Effector CD4-positive, alpha-beta T cell (primary cell): ENCODE measurements at places on chromosomes 7 and 10.

DNA sequence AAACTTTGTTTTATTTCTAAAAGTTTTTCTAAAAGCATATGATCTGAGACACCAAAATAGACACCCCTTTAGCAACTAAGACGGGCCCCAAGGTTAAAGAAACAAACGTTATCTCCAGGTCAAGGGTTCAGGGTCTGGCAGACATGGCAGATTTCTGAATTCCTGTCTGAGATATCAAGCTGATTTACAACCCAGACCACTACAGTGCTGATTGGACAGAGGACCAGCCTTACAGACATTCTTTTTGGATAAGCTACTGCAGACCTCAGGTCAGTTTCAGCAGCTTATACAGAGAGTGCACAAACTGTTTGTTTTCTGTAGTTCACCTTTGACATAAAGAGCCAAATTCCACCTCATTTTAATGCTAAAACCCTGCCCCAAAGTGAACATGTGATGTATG lies 34.8 kb downstream of the SVOPL start:
- DNase-seq: no peak

DNA sequence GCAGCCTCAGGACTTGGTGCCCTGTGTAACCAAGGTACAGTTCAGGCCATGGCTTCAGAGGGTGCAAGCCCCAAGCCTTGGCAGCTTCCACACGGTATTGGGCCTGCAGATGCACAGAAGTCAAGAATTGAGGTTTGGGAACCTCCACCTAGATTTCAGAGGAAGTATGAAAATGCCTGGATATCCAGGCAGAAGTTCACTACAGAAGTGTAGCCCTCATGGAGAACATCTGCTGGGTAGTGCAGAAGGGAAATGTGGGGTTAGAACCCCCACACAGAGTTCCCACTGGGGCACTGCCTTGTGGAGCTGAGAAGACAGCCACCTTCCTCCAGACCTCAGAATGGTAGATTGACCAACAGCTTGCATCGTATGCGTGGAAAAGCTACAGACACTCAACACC lies 3.4 kb upstream of the SEM1 start:
- no peak for DNase-seq

- DNase-seq: no peak
Measured at GRCh38 chr10:85601526-85601925, 765.1 kb downstream of the GRID1 start.

DNA sequence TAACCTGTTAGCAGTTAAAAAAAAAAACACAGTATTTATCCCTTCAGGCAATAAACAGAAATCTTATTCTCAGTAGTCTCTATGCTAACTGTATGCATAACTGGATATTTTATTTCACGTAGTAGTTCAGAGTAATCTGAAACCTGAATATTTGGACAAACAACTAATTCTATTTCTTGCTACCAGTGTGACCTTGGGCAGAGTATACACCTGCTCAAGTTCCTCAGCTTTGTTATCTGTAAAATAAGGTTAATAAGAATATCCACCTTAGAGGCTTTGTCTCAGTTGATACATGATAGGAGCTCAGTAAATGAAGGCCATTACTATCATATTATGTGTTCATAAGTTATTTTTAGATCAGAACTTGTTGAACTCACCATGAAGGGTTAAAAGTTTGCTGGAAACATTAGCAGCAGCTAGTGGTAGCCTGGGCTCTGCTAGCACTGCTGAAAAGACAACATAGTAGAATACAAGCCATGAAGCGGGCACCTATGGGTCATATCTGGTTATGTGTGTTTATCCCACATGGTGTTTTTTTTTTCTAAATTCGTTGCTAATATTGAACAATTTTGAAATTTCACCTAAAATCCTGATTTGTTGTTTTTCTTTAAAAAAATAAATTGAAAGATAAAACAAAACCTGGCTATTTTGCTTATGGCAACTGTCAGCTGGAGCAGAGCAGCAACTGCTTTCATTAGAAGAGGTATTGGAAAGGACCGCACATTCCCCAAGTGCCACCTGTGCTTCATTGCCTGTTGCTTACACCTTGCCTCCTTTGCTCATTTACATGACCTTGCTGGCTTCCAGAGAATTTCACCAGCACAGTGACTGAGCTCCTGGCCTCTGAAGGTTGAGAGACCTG lies 303.0 kb downstream of the PRKG1 start:
- DNase-seq: no peak

DNA sequence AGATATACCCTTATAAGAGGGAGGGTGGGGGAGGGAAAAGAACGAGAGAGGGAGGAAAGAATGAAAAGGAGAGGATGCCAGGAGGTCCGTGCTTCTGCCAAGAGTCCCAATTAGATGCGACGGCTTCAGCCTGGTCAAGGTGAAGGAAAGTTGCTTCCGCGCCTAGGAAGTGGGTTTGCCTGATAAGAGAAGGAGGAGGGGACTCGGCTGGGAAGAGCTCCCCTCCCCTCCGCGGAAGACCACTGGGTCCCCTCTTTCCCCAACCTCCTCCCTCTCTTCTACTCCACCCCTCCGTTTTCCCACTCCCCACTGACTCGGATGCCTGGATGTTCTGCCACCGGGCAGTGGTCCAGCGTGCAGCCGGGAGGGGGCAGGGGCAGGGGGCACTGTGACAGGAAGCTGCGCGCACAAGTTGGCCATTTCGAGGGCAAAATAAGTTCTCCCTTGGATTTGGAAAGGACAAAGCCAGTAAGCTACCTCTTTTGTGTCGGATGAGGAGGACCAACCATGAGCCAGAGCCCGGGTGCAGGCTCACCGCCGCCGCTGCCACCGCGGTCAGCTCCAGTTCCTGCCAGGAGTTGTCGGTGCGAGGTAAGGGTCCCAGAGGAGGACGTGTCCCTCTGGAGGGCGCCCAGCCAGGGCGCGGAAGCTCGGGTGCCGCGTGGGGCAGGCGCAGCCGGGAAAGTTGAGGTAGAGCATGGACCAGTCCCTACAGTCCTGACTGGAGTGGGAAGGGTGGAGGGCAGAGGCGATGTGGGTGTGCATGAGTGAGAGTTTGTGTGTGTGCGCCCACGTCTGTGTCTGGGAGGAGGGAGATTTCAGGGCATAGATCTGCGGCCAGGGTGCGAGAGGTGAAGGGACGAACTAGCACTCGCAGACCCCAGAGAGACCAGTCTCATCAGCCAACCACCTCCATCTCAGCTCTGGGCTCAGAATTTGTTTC lies 844 bp downstream of the GRM3 start:
- DNase-seq: no peak

DNA sequence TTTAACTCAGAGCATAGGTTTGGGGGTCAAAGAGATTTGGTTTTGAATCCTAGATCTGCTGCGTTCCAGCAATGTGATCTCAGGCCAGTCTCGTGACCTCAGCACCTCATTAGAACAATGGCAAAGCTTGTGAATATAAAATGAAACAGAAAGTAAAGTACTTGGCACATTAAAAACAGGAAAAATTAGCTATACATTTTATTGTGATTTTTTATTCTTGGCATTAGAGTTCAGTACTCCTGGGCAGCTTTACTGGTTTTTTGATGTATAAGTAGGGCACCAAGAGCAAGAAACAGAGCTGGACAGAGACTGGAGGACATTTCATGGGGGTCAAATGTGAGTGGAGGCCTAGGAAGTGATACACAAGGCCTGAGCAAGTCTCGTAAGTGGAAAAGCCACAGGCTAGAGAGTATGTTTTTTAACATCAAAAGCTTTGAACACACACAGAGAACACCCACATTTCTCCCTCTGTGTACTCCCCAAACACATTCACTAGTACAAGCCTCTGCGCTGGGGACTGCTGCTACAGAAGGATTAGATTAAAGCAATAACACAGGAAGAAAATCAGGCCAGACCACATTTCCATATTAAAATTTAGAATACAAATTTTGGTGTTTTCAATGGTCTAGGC lies 157.2 kb upstream of the SLC25A13 start:
- DNase-seq: no peak

DNA sequence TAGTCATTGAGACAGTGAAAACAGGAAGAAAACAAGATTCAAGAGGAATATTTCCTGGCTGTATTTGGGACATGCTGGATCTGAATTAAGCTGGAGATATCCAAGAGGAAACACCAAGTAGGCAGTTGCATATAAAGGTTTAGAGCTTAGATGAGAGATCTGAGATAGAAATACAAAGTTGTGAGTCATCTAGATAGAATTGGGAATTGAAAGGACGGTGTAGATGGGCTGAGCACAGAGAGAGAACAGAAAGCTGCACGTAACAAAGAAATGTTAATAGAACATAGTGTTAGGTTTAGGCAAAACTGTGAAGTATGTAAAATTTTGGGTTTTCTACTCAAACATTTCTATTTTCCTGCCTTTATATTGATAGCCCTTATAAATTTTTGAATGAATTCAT lies 218.5 kb upstream of the TMEM196 start:
- no peak for DNase-seq

GRCh38 chr7:75881436-75882095 lies 2.7 kb downstream of the RHBDD2 start:
- DNase-seq: no peak

- no peak for DNase-seq
Measured at GRCh38 chr10:88890681-88891381, 10.8 kb downstream of the STAMBPL1 start.

DNA sequence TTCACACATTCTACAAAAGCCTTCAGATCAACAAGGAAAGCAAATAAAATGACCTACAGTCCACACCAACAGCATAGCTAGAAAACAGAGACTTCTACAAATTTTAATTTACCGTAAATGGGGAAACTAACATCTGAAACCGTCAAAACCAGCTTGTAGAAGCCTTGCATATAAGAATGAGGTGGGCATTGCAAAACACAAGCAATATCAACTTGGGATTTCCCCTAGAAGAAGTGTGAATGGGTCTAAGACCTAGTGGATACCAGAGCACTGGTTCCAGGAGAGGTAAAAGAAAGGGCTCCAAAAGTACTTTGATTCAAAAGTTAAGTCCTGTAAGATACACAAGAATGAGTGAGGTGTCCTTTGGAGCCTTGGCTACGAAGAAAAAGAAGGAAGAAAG lies 18.7 kb downstream of the RTKN2 start:
- DNase-seq: no peak

DNA sequence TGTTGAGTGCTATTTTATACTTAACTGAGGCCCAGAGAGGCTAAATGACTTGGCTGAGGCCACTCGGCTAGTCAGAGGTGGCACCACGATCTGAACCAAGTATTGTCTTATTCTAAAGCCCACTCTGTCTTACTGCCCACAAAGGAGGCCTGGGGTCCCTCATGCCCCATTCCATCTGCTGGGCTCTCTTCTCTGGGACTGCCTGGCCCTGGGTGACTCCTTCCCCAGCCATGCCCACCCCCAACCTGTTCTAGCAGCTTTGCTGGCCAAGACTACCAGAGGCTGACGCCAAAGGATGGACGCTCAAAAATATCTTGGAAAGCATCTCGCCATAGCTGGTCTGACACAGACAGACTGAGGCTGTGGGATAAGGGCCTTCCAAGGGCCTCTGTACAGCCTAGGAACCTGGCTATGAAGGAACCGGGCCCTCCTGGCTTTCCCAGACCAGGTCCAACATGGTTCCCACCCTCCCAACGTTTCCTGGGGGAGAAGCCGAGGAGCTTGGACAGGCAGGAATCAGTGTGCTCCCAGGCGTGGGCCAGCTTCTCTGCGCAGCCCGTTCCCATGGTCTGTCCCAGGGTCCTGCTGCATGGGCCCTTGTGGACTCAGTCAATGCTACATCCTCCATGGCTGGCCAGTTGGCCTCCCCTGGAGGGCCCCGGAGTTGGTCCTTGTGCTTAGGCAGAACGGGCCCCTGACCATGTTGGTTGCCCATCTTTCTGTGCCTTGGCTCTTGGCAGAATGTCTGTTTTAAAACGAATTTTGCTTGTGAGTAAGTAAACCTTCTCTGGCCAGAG lies 11.7 kb downstream of the HSPA12A start:
- no peak for DNase-seq

- no peak for DNase-seq
Measured at GRCh38 chr10:91289305-91289704, 68.8 kb downstream of the PCGF5 start.

DNA sequence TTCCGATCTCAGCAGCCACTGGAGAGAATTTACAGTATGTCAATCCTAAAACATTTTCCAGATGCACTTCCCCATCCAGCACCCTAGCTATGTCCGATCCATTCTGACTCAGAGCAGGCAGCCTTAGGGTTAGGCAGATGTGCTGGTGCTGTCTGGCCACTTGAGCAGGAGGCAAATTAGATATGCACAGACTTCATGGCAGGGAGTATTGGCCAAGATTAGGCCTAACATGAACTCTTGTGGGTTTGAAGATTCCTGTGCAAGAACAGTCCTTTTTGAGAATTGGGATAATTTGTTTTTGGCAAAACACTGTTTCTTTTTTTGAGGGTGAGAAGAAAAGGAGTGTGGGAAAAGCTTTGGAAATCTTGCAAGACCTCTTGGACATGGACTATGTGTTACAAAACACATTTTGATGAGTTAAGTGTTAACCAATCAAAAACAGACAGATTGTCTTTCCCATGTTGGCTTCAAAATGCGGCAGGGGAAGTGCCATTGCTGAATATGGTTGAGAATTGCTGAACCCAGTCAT lies 218.6 kb upstream of the INHBA start:
- DNase-seq: no peak

- no peak for DNase-seq
Measured at GRCh38 chr10:4094751-4095150, 309.7 kb upstream of the KLF6 start.

GRCh38 chr7:300048-300447 lies 10.1 kb downstream of the FOXL3 start:
- DNase-seq: no peak

DNA sequence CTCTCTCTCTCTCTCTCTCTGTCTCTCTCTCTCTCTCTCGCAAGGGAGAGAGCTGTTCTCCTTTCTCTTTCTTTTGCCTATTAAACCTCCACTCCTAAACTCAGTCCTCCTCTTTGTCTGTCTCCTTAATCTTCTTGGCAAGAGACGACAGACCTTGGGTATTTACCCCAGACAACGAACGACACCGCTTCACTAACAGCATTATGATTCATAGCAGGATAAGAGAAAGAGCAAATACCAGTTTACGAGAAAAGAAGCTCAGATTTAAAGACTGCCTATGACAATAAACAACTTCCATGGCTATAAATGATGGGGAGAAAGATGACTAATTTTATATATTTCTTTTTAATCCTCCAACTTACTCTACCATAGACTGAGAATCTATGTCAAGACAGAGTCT lies 1396.5 kb upstream of the CELF2 start:
- DNase-seq: no peak

DNA sequence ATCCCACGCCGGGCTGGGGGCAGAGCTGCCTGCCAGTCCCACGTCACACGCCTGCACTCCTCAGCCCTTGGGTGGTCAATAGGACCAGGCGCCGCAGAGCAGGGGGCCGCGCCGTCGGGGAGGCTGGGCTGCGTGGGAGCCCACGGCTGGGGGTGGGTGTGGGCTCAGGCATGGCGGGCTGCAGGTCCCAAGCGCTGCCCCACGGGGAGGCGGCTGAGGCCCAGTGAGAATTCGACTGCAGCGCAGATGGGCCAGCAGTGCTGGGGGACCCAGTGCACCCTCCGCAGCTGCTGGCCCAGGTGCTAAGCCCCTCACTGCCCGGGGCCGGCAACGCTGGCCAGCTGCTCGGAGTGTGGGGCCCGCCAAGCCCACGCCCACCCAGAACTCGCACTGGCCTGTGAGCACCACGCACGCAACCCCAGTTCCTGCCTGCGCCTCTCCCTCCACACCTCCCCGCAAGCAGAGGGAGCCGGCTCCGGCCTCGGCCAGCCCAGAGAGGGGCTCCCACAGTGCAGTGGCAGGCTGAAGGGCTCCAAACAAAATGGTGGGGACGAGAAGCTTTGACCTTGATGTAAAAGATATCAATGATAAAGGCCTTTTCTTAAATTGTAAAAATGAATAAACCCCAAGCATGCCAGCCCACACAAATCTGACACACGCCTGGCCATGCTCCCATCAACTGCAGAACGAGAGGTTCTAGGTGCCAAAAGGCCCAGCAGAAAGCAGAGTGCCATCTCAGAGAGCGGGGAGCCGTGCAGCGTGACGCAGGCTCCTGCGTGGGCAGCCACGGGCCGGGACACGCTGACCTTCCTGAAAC lies 255.5 kb downstream of the MAD1L1 start:
- DNase-seq: no peak
